Adipocyte (in vitro differentiated cells): ENCODE measurements at places on chromosomes 6 and 20.

GRCh38 chr20:13305284-13305683 lies 84.2 kb downstream of the ISM1 start:
- DNase-seq = no peak

GRCh38 chr6:42335896-42336295 lies 115.8 kb downstream of the TRERF1 start:
- no peak for DNase-seq

DNA sequence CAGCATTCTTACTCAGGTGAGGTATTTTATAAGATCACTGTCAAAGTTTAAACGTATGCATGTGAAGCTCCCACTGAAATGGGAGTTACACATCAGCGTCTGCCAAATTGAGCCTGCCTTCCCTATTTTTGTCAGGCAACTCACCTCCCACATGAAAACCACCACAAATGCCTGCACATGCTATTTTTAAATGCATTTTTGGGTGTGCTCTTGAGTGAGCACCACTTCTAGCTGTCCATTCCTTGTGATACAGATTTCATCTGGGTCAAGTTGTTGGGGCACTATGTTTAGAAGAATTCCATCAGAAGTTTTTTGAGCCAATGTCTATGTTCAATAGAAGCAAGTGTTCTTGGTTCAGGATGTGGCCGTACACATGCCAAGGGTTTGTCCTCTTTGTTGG lies 71.7 kb upstream of the RIPPLY2 start:
- DNase-seq = no peak

- peak; percentile 38 for DNase-seq
Observed at GRCh38 chr6:87558446-87558845, 31.3 kb downstream of the RARS2 start.

DNA sequence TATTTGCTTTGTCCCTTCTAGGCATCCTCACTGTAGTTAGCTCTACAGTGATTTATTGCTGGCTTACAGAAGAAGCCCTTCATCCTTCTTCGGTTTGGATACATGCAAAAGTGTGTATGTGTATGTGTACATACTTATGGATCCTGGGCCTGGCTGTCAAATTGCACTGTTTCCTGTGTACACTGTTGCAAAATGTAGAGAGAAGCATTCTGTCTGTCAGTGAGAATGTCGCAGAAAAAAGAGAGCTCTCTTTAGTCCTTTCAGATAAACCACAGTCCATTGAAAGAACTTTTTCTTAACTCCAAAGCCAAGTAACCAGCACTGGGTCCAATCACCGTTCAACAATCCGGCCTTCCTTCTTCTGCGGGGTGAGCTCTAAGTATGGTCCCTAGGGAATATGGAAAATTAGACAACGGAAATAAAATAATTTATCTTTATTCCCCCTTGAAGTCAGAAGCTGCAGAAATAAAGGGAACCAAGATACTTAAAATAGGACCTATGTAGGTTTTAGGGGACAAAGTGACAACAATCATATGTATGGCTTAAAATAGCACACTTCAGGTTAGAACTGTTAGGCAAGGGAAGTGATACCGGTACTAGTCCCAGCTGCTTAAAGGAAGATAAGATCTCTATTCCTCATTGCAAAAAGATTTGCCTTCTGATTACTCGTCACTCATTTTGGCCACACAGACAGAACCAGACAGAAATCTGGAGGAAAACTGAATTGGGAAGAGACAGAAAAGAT lies 107.0 kb downstream of the CD83 start:
- DNase-seq = no peak
